ENCODE measurements at places on chromosomes 6 and 20.

GRCh38 chr20:10064611-10065010 is 29.8 kb downstream of the ANKEF1 start:
- DNase-seq, result no peak

DNA sequence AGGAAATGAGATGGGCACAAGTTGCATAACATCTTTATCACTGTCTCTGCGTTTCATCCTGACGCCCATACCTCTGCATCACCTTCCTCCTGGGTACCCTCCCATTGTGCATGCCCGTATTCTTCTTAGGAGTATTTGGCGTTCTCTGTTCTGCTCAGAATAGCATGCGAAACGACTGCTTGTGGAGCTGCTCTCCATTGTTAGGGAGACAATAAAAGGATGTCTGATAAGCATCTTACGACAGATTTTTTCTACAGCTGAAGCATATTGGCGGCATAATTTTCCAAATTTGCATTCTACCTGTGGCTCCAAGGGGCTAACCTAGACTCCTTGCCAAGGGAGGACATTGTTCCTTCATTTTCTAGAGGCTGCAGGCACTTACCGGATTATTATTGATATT is 118.6 kb downstream of the EDN1 start:
- DNase-seq, result no peak

DNA sequence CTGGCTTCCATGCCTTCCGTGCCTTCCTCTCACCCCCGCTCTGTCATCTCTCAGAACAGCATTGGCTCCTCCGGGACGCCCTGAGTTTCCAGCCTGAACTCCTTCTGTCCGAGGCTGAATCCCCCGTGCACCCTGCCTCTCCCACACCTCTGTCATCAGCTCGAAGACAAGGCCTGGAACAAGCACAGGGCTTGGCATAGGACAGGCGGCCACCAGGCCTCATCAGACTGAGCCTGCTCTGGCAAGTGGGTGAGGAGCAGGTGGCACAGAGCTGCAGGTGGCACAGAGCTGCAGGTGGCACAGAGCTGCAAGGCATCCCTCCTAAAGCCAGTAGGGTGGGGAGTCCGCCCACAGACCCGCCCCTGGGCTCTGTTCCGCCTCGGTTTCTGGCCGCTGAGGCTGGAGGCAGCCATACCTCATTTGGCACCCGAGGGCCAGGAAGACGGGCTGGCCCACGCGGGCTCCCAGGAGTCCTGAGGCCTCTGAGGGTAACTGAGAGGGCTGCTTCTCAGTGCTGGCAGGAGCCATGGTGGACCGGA is 60.2 kb downstream of the EZR start:
- DNase-seq, result no peak

- no peak for DNase-seq
Measured at GRCh38 chr20:33460711-33461110, 17.1 kb upstream of the SNTA1 start.

DNA sequence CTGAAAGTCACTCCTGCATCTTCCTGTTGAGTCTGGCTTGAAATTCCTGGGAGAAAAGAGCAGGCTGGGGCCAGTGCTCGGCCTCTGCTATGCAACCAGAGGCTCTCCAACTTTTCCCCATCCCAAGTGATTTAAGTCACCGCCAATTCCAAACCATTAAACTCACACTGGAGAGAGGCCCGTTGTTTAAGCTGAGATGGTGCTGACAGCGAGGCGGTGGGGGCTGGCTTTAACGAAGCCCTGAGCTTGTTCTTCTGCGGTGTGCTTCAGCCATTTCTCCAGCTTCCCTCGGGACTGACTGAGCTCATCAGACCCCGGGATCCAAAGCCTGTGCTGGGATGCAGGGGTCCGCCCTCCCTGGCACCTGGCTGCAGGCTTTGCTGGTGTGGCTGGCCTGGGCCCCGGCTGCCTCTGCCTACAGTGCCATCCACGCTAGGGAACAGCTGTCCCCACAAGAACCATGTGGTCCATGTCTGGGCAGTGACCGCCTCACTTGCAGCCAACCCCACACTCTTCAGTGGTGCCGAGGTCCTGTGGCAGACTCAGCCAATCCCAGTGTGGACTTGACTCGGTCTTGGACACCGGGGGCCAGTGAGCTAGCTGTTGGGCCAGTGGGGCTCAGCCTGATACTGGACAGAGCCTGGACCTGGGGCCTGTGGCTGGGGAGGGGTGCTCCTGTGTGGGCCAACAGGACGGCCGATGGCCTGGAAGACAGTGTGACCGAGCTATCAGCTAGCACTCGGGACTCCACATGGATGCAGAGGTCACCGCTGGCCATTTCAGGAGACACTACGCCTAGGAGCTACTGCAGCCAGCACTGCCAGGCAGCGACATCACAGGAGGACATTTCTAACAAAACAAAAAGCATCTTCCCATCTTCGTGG is 21.2 kb downstream of the RAMACL start:
- no peak for DNase-seq

GRCh38 chr6:127997496-127998164 is 96.8 kb upstream of the THEMIS start:
- DNase-seq, result no peak

GRCh38 chr6:36301781-36302180 is 31.9 kb downstream of the PNPLA1 start:
- DNase-seq, result no peak

DNA sequence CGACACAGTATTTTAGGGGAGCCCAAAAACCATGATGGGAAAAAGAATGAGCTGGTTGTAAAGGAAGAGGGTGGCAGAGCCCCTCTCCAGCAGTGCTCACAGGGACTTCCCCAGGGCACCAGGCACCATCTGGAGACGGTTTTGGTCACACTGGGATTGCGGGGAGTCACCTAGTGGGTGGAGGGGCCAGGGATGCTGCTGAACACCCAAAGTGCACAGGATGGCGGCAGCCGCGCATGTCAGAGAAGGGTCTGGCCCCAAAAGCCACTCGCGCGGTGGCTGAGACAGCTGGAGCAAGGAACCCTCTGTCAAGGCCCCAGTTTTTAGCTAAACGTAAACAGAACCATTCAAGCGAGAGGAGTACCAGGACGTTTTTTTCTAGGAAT is 10.8 kb downstream of the CTSZ start:
- no peak for DNase-seq

DNA sequence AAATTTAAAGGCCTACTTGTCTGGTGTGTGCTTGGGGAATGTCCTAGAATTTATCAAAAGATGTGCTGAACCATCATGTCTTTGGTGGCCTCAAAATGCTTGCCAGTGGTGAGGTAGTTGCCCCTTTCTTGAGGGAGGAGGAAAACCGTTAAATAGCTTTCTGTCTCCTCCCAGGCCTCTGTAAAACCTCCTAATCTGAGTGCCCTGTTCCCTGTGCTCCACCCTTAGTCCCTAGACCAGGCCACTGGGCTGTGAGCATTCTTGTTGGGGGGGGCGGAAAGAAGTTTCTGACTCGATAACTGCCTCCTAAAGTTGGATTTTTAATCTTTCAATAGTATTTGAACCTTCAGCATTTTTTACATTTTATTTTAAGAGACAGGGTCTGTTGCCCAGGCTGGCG is 23.1 kb downstream of the JARID2 start:
- no peak for DNase-seq

DNA sequence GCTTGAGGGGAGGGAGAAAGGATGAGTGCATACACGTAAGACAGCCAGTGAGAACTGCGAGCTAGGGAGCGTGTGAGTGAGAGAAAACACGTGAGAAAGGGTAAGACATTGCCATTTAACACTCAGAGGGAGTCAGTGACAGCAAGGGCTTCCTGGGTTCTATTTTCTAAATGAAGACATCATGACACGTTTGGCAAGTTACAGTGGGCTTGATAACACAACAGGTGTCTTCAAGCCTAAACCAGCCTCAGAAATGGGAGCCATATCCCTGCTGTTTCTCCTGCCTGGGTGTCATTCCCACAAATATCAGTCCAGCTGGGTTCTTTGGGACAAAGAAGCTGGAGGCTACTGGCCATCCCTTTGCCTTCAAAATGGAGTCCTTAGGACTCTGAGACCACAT is 16.9 kb upstream of the MOCS1 start:
- DNase-seq, result no peak

DNA sequence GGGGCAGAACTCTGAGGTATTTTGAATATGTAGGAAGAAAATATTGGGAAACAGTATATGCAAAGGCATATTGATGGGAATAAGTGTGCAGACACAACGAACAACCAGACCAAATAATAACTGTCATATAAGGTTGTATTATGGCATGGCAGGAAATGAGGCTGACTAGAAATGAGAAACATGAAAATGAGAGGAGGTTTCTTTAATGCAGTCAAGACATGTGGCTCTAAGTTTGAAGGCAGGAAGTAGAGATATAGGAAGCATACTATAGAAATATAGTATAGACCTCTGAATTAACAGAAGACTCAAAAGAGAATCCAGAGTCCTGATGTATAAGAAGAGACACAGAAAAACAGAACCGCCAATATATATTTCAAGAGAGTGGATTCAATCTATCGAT is 459.7 kb upstream of the PTCHD4 start:
- DNase-seq, result no peak

GRCh38 chr20:46139266-46139889 is 21.3 kb downstream of the CD40 start:
- no peak for DNase-seq

DNA sequence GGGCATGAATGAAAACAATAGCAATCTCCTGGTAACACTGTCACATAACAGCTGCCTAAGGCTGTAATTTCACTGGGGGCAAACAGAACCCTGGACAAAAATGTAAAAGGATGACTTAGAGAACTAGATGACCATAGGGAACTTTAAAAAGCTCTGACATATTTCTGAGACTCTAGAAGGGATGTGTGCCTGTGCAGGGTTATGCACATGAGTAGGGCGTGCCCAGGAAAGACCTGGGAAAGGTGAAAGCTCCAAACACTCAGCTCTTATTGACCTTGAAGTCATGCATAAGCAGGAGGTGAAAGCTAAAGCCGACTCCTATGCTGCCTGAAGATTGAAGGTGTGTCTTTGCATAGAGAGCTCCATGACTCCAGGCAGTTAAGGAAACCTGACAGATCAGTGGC is 118.4 kb upstream of the BTBD3 start:
- DNase-seq, result no peak

DNA sequence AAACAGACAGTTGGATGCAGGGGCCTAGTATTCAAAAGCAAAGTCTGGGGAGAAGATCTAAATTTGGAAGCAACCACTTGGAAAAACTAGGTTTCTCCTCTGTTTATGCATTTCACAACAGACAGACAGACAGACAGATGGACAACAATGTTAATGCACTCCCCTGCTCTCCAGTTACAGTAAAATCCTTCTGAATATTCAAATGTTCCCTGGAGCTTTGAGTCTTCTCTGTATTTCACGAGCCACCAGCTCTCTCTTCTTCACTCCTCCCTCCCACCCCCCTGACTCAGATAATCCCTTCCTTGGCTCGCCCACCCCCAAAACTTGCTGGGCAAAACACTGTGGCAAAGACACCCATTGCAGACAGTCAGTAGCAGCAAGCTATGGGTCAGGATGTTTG is 129.3 kb upstream of the TOP1 start:
- no peak for DNase-seq

GRCh38 chr6:101883505-101883904 is 490.0 kb downstream of the GRIK2 start:
- DNase-seq, result no peak

DNA sequence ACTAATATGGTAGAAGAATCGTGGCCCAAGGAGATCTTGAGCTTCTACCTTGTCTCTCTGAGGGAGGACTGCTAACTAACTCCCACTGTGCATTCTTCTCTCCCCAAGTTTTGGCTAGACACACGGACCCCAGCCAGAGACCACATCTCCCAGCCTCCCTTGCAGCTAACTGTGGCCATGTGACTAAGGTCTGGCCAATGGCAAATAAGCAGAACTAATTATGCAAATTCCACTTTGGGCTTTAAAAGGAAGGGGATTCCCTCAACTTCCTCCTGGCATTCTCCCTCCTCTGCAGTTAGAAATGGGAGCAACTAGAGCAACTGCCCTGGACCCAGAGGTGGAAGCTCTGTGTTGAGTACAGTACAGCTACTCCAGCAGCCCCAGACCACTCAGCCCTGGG is 15.4 kb downstream of the BPIFA2 start:
- no peak for DNase-seq

Measured in astrocyte of the cerebellum (primary cell).